Natural killer cell (primary cell): ENCODE measurements at places on chromosomes 4 and X. TPM values are rescaled to one million over a fixed set of nuclear protein-coding genes. Genes with fewer than 3 reads are reported as not detected.

The FRMD7 gene
- total RNA-seq, result not detected

The USP26 gene
- not detected for total RNA-seq

The PASD1 gene
- not detected for total RNA-seq

GRCh38 chr4:21628916-21629610, 319.5 kb downstream of the KCNIP4 start:
- H3K27me3 ChIP-seq, result no peaks in the 10 kb centered on the region
- H3K27ac ChIP-seq, result no peak overlapping the region
- H3K4me1 ChIP-seq, result no peaks in the 10 kb centered on the region
- H3K4me3 ChIP-seq, result no peak overlapping the region
- no peak for DNase-seq

DNA sequence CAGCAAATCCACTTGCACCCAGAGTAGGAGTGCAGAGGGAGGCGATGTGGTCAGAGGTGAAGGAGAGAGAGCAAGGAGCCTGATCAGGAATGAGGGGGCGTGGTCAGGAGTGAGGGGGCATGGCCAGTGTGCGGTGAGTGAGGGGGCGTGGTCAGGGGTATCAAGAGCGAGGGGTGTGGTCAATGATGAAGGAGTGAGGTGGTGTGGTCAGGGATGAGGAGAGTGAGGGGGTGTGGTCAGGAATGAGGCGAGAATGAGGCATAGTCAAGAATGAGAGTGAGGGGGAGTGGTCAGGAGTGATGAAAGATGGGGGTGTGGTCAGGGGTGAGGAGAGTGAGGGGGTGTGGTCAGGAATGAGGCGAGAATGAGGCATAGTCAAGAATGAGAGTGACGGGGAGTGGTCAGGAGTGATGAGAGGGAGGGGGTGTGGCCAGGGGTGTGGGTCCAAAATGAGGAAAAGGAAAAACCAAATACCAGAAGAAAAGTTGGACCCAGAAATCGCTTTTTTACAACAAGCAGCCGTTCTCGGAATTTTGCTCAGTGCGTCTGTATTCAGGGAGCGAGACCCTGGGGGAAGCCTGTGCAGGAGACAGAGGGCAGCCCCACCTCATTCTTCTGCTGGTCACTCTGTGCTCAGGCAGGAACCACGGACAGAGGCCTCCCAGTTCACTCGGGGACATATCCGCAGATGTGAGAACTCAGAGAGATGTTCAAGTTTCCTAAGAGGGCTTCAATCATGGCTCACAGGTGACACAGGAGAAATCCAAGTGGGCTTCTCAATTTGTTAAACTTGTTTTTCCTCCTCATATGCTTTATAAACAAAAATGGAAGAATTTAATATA, 47.5 kb downstream of the MAGEA1 start:
- no peaks in the 10 kb centered on the region for H3K4me1 ChIP-seq

DNA sequence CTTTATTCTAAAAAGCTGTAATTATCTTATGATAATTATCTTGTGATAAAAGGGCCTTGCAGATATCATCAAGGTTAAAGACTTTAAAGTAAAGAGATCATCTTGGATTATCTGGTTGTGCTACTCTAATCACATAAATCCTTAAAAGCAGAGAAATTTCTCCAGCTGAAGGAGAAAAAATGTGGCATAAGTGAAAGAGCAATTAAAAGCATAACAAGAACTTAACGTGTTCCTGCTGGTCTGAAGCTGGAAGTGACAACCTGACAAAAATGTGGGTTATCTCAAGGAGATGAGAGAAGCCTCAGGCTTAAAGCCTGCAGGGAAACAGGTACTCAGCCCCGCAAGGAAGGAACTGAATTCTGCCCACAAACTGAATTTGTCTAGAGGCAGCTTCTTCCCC, 449.1 kb upstream of the NDST4 start:
- no peaks in the 10 kb centered on the region for H3K4me1 ChIP-seq
- no peak for DNase-seq
- no peak overlapping the region for H3K4me3 ChIP-seq
- H3K36me3 ChIP-seq, result no peaks in the 10 kb centered on the region
- H3K27ac ChIP-seq, result no peak overlapping the region
